ENCODE measurements at places on chromosomes 12 and 14.

GRCh38 chr12:63937378-63938316, 93.1 kb downstream of the SRGAP1 start:
- DNase-seq: no peak

- DNase-seq: no peak
Measured at GRCh38 chr12:116408489-116409250, 131.2 kb upstream of the MED13L start.

DNA sequence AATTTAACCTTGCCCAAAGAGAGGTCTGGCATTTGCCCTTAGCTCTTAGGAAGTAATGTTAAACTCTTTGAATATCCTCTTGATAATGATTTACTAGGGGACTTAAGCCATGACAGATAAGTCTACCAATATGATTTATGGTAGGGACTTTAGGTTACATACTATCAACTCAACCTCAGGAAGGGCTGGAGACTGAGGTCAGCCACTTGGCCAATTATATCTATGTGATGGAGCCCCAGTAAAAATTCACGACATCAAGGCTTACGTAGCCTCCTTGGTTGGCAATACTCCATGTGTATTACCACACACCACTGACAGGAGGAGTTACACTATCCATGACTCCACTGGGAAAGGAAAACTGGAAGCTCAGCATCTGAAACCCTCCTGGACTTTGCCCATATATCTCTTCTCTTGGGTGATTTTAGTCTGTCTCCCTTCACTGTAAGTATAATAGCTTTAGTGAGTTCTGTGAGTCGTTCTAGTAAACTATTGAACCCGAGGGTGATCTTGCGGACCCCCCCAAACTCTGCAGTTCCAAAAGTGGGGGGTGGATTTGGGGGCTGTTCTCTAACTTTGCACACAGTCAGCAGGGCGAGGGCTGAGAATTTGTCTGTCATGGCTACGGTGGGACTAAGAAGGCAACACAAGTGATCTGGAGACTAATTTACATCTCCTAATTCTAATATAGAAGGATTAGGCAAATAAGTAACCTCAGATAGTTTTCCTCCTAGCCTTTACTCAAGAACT, 62.3 kb downstream of the R3HDM2 start:
- no peak for DNase-seq

DNA sequence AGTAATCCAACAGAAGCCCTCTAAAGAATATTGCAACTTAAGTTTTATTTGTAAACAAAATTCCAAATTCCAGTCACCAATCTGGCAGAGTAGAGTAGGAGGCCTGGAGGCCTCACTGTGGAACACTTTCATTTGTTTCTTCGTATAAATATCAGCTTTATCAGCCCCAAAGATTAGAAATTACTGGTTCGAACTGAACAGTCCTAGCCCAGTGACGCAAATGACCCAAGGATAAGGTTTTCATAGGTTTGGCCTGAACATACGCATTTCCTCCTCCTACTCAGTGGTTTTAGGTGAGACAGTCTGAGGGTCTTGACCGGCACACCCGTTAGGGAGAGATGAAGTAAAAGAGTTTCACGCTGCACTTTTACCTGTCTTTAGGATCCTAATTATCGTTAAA, 1.7 kb downstream of the CDC42BPB start:
- no peak for DNase-seq

DNA sequence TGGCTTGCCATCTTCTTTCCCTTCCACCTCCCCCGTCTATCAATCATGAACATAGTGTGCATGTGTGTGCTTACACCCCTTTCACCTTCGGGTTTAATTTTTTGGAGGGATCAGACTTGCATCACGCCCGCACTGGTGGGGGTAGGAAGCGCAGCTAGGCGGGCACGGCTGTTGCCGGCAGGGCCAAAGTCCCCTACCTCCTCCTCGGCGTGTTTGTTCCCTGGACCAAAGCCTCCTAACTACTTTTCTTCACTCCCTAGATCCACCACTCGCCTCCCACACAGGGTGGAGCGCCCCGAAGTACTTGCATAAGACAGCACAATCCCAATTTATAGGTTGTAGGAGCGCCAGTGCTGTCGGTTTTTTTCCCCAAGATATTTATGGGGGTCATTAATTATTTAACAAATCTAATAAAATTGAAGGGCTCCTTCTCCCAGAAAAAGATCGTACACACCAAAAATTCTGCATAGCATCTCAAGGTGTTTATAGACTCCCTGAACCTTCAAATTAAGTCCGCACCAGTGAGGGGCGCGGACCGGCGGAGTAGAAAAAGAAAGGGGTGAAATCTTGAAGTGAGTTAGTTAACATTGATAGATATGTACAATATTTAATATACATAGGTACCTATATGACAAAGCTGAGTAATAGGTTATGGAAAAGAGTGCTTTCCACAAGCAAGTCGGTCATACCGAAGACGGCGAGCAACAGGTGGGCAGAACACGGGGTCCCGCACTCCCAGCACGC, 717 bp downstream of the PKP2 start:
- no peak for DNase-seq

Measured in astrocyte of the spinal cord (primary cell).